Stimulated activated CD4-positive, alpha-beta T cell treated with anti-CD3 and anti-CD28 coated beads, Interleukin-15, amount 100 ng/mL, for 24 hours (primary cell): ENCODE measurements at places on chromosomes 11 and 22.
A peak's percentile ranks its signal among the peaks of the same experiment; 100 is the strongest.

GRCh38 chr22:41660416-41660815, 28.3 kb downstream of the SNU13 start:
- DNase-seq: no peak

DNA sequence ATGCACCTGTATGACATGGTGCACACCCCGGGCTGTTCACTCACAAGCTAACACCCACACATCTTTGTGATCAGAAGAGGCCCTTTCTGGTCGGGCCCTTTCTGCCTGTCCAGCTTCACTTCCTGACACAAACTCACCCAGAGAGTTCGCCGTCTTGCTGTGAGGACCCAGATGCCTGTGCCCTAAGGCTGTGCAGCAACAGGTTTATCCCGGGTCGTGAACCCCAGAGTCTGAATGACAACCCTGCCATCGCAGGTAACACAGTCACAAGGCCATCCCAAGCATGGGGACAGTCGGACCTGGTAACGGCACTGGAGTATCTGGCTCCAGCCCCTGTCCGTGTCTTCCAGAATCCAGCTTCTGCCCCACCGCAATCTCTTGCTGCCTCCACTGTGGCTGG, 235.1 kb downstream of the BUD13 start:
- DNase-seq: no peak

DNA sequence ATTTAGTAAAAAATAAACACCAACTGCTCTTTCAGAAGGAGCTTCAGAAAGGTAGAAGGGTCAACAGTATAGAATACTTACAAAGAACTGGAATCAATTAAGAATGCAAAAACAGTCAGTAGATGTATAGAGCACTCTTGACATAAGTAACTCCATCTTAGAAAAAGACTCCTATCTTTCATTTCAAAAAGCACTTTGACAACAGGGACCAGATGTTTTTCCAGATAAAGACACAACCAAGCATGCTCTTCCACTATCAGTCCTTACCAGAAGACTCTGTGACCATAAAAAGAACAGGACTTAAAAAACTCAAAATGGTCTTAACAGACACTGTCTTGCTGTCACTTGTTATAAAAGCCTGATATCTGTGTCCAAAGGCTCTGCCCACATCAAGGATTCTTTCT, 5.2 kb downstream of the SLC25A17 start:
- DNase-seq: no peak

GRCh38 chr11:8081591-8082250, 710 bp downstream of the TUB start:
- no peak for DNase-seq

DNA sequence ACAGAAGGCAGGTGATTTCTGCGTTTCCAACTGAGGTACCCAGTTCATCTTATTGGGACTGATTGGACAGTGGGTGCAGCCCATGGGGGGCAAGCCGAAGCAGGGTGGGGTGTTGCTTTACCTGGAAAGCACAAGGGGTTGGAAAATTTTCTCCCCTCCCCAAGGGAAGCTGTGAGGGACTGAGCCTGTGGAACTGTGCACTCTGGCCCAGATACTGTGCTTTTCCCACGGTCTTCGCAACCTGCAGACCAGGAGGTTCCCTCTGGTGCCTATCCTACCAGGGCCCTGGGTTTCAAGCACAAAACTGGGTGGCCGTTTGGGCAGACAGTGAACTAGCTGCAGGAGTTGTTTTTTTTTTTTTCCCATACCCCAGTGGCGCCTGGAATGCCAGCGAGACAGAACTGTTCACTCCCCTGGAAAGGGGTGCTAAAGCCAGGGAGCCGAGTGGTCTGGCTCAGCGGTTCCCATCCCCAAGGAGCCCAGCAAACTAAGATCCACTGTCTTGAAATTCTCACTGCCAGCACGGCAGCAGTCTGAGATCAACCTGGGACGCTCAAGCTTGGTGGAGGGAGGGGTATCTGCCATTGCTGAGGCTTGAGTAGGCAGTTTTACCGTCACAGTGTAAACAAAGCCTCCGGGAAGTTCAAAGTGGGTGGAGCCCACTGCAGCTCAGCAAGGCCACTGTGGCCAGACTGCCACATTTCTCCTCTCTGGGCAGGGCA, 97.2 kb downstream of the JRKL start:
- no peak for DNase-seq

DNA sequence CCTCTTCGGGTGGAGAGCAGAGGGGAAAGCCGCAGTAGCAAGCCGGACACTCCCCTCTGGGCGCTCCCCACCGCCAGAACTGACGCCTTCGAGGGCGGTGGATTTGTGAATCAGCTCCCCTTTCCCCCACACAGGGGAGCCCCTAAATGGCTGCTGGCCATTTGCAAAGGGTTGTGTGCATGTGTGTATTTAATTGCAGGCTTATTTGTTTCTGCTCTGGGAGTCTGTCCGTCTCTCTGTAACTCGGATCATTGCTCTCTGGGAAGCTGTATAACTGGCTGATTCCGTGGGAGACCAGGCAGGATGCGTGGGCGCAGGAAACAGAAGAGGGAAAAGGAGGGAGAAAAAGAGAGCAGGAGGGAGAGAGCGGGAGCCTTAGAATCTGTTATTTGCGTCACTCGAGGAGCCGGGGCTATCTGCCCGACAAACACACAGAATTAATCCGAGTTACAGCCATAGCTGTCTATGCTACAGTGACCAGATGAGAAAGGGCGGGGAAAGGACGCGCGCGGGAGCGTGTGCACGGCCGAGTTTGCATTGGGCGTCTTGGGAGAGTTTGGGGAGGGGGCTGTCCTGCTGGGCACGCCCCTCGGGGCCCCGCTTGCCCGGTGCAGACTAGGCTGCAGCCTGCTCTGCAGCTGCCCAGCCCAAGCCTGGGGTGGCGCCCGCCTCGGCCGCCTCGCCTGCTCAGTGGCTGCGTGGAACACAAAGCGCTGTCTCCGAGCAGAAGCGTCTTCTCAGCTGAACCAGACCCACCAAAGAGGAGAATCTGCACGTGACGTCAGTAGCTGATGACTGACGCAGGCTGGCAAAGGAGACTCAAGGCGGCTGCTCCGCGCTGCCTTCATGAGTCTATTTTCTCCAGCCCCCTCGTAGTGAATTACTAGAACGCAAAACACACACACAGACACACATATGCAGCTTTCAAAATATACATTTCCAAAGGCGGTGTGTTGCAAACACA, 105.3 kb upstream of the HSD17B12 start:
- DNase-seq: peak; percentile 37

DNA sequence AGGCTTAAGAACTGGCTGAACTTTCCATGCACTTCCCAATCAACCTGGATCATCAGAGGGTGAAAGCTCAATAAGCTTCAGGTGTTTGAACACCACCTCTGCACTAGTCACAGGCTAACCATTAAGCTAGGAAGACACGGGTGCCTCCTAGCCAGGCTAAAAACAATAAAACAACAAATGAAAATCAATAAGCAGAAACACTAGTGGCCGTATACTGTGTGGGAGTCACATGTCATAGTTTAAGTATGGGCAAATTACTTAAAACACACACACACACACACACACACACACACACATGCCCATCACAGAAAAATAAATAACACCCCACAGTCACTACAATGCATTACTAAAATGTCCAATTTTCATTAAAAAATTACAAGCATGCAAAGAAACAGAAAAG, 85.2 kb downstream of the APOL5 start:
- no peak for DNase-seq

DNA sequence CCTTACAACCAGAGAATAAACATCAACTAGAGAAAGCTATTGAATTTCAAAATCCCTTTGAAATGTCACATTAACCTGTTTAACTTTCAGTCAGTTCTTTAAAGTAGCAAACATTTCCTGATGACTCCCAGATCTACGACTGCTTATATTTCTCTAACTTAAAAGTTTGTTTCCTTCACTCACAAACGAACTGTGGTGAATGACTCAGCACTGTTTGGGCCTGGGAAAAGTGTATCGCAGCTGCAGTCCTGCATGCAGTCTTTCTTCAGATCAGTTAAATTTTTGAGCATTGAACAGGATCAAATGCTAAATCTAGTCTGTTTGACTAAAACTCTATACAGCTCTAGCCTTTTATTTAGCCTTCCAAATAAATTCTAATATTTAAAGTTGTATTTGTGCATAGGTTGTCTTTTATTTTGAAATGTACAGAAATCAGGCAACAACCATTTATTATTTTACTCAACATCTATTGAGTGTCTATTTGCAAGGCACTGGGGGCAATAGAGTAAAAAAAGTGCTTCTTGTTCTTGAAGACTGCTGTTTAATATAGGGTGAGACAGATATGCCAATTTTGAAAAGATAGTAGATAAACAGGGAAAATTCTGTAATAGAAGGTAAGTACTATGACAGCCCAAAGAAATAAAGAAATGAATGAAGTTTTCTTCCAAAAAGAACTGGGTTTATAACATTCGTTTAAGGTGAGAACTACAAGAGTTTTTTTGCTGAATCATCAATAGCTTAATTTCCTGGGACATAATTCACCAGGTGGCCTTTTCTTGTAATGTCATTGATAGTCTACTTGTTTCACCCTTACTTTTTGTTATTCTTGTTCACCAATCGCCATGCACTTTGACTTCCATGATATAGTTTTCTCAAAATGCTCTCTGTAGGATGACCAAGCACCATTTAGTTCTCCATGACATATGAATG, 235.4 kb downstream of the METTL15 start:
- no peak for DNase-seq

DNA sequence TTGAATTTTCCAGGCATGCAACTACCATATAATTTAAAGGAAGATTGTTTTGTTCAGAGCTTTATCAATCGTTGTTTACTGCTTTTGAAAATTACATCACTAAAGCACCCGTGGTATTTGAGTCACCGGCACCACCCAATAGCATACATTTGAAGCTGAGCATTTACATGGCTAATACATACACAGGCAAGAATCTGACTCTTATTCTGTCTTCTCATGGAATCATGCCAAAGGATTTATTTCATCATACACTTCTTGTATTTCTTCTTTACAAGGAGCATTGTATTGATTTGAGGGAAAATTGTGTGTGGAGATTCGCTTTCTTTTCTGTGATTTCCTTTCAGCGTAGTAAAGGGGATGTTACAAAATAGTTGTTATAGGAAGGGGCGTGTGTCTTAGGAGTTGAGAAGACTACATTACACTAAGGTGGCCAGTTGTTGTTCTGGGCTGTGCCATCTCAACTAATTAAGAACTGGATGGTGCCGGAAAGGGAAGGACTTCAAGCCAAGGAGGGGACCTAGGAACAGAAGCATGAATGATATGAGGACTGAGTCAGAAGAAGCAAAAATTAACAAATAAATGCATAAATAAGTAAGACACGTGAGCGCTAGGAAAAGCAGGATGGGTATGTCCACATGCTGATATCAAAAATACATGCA, 12.9 kb upstream of the CD3E start:
- no peak for DNase-seq

DNA sequence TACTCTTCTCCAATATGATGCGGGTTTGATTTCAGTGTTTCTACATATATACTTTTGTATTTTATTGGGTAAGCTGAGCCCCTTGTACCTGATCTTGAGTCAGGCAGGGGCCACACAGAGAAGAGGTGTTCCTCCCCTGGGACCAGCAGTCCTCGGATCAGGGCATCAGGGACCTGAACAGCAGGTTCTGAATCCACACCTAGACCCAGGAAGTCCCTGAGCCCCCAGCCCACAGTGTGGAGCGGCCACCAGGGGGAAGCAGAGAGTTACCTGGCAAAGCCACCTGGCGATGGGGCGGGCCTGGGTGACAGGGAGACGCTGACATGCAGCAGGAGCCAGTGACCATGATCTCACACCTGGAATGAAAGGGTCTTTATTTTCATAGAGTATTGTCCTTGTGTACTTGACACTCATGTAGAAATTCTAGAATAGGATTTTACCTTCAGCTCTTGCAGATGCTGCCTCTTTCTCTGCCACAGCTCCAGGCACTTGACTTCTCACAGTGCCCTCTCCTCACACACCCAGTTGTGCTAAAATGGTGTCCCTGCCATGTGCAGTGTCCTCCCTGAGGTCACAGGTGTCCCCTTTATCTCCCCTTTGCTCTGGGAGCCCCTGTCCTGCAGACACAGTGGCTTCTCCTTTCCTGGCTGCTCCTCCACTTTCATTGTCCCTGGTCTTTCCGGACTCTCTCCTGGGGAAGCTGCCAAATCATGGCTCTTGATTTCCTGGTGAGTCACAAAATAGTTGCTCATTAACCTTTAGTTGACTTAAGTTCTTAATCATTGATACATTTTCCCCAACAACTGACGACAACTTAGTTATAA, 48.5 kb downstream of the GGTLC2 start:
- DNase-seq: peak; percentile 77

DNA sequence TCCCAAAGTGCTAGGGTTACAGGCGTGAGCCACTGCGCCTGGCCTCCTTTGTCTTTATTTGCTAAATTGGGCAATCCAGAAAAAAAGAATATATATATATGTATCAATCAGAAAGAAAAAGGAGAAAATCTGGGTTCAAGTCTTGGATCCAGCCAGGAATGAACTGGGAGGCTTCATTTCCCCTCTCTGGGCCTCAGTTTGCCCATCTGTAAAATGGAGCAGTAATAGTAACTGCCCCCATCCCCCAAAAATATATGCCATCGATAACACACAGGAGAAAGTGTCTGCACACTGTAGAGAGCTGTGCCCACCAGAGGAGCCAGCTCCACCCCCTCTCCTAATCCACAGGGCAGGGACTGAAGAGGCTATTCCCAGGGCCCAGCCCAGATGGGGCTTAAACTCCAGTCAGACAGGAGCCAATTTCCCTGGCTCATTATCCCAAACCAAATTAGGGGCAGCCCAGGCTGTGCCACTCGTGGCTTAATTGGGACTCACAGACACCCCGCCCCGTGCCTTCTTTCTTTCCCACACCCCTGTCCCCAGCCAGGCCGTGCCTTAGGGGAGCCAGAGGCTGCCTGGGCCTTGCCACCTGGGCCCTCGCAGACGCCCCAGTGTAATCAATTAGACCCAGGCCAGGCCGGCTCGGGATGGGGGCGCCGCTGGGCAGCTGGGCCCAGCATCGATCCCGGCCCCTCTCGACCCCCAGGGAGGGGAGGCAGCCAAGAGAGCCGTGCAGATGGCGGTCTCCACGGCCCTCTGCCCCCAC, 171.5 kb downstream of the MN1 start:
- DNase-seq: no peak

GRCh38 chr11:133697603-133698180, 147.6 kb downstream of the SPATA19 start:
- no peak for DNase-seq

DNA sequence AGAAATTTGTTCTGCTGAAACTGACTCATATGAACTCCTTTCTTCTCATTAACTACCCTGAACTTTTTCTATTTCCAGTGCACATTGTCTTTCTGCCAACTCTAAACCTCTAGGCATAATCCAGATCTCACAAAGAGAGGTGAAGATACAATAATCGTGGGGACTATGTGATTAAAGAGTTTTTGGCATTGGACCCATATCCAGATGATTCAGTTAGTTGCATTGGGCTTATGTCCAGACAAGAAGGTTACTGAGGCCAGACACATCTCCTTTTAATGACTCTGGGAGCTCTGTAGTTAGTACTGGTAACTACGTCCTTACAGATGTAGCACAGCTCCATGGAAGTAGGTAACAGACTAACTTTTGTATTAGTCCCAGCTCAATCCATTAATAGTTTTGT, 273.0 kb downstream of the CASP12 start:
- DNase-seq: no peak
